Left lung (tissue), 14 donors: ENCODE measurements at places on chromosomes 7 and 10. TPM values are rescaled to one million over a fixed set of nuclear protein-coding genes. Genes with fewer than 3 reads are reported as not detected.

- peak within 1 kb of the TSS; percentile 85 for H3K27ac ChIP-seq
- no peaks in the 10 kb centered on the region for H3K27me3 ChIP-seq
Observed at GRCh38 chr10:78029269-78030226, at the start of gene POLR3A. Gene POLR3A, minus strand, starts transcription at chr10:78029515. Its CDS starts 108 bp downstream, at chr10:78029407.

GRCh38 chr7:94394437-94395140 lies at the start of gene COL1A2:
Gene COL1A2, plus strand, starts transcription at chr7:94394895. Its CDS starts 137 bp downstream, at chr7:94395032.
- peak within 1 kb of the TSS; percentile 63 for H3K27ac ChIP-seq
- no peaks in the 10 kb centered on the region for H3K36me3 ChIP-seq
- peak within 1 kb of the TSS; percentile 31 for H3K4me3 ChIP-seq
- peaks cover 28% of the 10 kb centered on the region for H3K27me3 ChIP-seq

GRCh38 chr7:101084865-101085161 lies 468 bp upstream of the TRIM56 start:
- H3K36me3 ChIP-seq = peaks cover 29% of the 10 kb centered on the region
- H3K27me3 ChIP-seq = no peaks in the 10 kb centered on the region
- DNase-seq = no peak
- peak overlapping the region; percentile 93 for H3K27ac ChIP-seq

GRCh38 chr7:1323178-1324027 lies 90.7 kb downstream of the UNCX start:
- no peaks in the 10 kb centered on the region for H3K36me3 ChIP-seq
- no peaks in the 10 kb centered on the region for H3K4me1 ChIP-seq
- DNase-seq = no peak
- no peak overlapping the region for H3K27ac ChIP-seq

- H3K36me3 ChIP-seq = no peaks in the 10 kb centered on the region
- H3K27ac ChIP-seq = no peak overlapping the region
- H3K27me3 ChIP-seq = peaks cover 8% of the 10 kb centered on the region
- no peak overlapping the region for H3K4me3 ChIP-seq
- H3K4me1 ChIP-seq = no peaks in the 10 kb centered on the region
- DNase-seq = no peak
Observed at GRCh38 chr7:43495572-43495971, 87.3 kb upstream of the STK17A start.

DNA sequence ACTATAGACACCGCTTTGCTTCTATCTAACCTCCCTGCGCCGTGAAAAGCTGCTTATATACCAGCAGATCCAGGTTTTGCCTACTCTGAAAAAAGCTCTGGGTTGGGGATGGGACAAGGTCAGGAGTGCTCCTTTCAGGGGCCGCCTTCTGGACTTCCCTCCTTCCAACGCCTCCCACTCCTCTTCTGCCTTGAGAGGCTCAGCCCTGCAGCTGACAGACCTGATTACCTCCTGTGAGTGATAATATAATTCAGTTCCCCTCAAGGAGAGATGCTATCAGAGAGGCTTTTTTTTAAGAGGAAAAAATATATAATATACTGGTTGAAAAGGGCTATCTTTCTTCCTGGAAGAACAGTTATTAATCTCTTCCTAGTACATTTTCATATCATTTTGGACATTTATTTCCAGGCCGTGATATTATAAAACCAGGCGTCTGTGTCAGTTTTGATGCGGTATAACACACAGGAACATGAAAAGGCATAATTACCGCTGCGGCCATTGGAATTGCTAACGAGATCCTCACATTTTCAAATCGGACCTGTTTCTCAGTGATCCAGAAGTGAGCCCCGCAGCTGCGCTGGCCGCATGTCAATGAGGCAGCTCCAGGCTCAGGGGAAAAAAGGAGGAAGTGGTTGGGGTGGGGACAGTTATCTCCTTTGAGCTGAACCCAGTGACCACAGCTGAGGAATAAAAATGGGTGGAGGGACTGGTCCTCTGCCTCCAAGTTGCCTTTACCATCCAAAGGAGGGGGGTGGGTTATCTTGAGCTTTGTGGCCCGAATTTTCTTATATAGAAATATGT lies 457.1 kb downstream of the TYW1 start:
- no peaks in the 10 kb centered on the region for H3K4me1 ChIP-seq
- H3K4me3 ChIP-seq = no peak overlapping the region
- no peaks in the 10 kb centered on the region for H3K36me3 ChIP-seq
- no peaks in the 10 kb centered on the region for H3K27me3 ChIP-seq
- no peak overlapping the region for H3K27ac ChIP-seq
- no peak for DNase-seq

DNA sequence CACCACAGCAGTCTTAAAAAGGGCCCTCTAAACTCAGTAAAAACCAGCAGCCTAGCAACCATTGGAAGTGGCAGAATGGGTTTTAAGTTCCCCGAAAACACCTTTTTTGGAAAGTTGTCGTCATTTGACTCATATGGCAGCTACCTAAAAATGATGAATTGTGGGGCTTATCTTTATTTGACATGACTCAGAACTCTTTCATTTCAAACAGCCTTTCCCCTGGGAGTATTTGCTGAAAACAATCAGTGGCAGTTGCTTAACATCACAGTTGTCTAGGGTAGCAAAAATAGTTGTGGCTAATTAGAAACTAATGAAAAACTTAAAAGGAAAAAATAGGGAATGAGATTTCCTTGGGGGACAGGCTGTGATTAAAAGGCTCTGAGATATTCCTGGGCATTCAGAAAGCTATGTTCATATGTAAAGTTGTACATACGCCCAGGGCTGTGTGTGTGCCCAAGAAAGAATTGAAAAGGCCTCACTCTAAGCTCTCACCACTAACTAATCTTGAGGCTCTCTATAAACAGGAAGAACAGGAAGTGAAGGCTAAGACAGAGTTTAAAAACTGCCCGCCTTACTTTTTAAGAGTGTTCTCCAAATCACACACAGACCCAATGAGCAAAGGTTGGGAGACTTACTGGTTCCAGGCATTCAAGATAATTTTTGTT lies 81.7 kb upstream of the HECTD2 start:
- H3K27ac ChIP-seq = no peak overlapping the region
- H3K36me3 ChIP-seq = no peaks in the 10 kb centered on the region
- DNase-seq = no peak
- no peak overlapping the region for H3K4me3 ChIP-seq
- no peaks in the 10 kb centered on the region for H3K27me3 ChIP-seq

DNA sequence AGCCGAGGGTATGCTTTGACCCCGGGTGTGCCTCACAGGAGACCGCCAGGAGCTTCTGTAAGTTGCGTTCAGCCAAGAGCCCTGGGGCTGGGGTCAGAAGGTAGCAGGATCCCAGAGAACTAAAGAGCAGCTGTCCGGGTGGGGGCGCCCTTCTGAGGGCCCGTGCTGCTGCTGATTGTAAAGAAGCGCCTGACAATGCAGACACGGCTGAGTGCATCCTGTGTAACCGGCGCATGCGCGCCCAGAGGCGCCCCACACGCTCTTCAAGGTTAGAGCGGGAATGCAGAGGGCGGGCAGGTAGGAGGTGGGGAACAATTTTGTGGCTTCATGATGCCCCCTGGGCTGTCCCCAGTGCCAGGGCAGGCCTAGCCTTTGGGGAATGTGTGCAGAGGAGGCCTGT lies 210.2 kb upstream of the CTBP2 start:
- H3K27ac ChIP-seq = no peak overlapping the region
- peak; percentile 6 for DNase-seq
- H3K4me1 ChIP-seq = no peaks in the 10 kb centered on the region

DNA sequence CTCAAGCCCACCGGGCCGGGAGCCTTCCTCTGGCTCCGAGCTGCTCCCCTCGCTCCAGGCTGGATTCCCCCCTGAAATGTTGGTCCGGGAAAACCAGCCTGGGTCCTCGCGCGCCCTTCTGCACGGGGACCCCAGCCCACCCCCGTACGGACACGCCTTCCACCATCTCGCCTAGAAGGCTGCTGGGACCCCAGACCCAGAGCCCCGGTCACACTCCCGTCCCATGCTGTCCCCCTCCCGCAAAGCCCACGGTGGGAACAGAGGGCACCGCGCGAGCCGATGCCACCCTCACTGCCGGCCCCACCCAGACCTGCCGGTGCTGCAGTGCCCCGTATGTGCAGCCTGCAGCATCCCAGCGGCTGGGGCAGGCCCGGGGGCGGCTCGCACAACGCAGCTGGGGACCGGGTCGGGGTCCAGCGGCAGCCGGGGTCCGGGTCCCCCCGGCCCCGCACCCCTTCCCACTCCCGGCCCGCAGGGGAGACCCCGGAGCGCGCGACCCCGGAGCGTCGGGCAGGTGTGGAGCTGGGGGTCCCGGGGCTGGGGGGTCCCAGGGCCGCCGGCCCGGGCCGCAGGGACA lies 871 bp downstream of the SPOCK2 start:
- no peaks in the 10 kb centered on the region for H3K36me3 ChIP-seq
- H3K27ac ChIP-seq = peak overlapping the region; percentile 78
- DNase-seq = no peak
- peaks cover 17% of the 10 kb centered on the region for H3K4me1 ChIP-seq
- H3K4me3 ChIP-seq = peak overlapping the region; percentile 33

DNA sequence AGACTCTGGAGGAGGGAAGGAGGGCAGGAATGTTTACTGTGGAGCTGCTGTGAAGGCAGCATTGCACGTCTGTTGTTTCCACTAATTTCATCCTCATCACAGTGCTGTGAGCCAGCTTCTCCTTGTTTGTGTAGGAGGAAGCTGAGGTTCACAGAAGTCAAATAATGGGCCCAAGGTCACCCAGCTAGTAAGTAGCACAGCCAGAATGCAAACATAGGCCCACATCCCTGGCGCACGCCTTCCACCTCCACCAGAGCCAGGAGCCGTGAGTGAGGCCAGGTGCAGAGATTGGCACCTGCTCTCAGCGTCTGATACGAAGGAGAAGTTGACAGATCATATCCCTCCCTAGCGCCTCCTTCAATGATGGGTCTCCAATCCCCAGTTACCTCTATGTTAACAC lies 93.6 kb downstream of the HTR5A start:
- H3K27ac ChIP-seq = no peak overlapping the region
- no peaks in the 10 kb centered on the region for H3K4me1 ChIP-seq
- H3K36me3 ChIP-seq = no peaks in the 10 kb centered on the region
- H3K27me3 ChIP-seq = peaks cover 8% of the 10 kb centered on the region
- H3K4me3 ChIP-seq = no peak overlapping the region

DNA sequence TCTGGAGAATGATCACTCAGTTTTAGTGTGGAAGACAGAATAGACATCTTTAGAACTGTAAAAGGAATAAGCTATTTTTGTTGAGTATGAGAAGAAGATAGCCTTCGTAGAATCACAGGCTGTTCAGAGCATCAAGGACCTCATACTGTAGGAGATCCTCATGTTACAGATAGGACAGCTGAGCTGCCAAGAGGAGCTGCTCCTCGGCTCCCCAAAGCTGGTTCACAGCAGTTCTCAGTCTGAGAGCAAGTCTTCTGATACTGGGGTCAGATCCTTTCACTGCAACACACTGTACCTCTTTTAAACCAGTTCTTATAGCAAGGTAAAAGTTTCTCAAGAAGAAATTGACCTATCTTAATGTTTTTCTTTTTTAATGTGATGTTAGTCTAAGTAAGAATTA lies 17.1 kb downstream of the CCNY start:
- H3K27ac ChIP-seq = no peak overlapping the region
- no peak overlapping the region for H3K4me3 ChIP-seq
- H3K4me1 ChIP-seq = peaks cover 84% of the 10 kb centered on the region
- H3K36me3 ChIP-seq = no peaks in the 10 kb centered on the region
- DNase-seq = no peak

- no peak overlapping the region for H3K4me3 ChIP-seq
- DNase-seq = no peak
- no peak overlapping the region for H3K27ac ChIP-seq
- no peaks in the 10 kb centered on the region for H3K36me3 ChIP-seq
- H3K4me1 ChIP-seq = peaks cover 42% of the 10 kb centered on the region
Observed at GRCh38 chr7:138470391-138471157, 10.5 kb downstream of the TRIM24 start.

- H3K4me3 ChIP-seq = no peak overlapping the region
- no peaks in the 10 kb centered on the region for H3K27me3 ChIP-seq
- DNase-seq = no peak
- no peak overlapping the region for H3K27ac ChIP-seq
- no peaks in the 10 kb centered on the region for H3K36me3 ChIP-seq
Observed at GRCh38 chr7:69277366-69277765, 320.9 kb upstream of the AUTS2 start.

- no peak overlapping the region for H3K27ac ChIP-seq
- H3K27me3 ChIP-seq = no peaks in the 10 kb centered on the region
- H3K4me1 ChIP-seq = no peaks in the 10 kb centered on the region
Observed at GRCh38 chr10:119115926-119116325, 12.0 kb downstream of the DENND10 start.

DNA sequence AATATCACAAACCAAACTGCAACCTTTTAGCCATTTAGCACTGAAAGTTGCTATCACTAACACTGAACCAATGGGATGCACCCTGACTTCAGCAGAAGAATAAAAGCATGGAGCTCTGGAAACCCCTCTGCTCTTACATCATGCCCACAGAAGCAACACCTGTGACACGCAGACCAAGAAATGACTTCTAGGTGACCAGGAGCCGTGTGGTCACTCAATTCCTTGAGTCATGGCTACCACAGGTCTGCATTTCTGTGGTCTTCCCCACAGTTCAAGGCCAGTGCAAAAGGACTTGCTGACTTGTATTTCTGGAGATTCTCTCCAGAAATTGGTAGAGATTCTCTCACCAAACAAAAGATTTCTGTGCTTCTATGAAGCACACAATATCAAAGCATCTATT lies 38.3 kb downstream of the NRCAM start:
- peaks cover 7% of the 10 kb centered on the region for H3K4me1 ChIP-seq
- no peaks in the 10 kb centered on the region for H3K27me3 ChIP-seq
- H3K27ac ChIP-seq = no peak overlapping the region
- H3K36me3 ChIP-seq = no peaks in the 10 kb centered on the region
- no peak for DNase-seq

GRCh38 chr7:86925221-86925620 lies 134.2 kb downstream of the ELAPOR2 start:
- H3K27ac ChIP-seq = no peak overlapping the region
- no peaks in the 10 kb centered on the region for H3K27me3 ChIP-seq
- no peak overlapping the region for H3K4me3 ChIP-seq
- H3K36me3 ChIP-seq = no peaks in the 10 kb centered on the region
- no peak for DNase-seq

DNA sequence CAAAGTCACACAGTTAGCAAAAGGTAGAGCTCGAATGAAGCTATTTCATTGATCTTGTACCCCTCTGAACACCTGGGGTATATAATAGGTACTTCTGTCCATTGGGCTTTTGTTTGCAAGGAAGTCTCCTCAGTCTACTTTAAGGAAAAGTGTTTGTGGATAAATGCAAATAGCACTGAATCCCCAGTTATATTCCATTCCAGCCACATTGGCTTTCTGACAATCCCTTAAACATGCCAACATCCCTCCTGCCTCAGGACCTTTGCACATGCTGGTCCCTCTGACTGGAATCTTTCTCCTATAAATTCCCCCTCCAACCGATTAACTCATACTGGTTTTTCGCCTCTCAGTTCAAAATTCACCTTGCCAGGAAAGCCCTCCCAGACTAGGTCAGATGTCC lies 17.1 kb downstream of the DUSP5 start:
- no peaks in the 10 kb centered on the region for H3K27me3 ChIP-seq
- peaks cover 20% of the 10 kb centered on the region for H3K4me1 ChIP-seq
- DNase-seq = no peak
- H3K4me3 ChIP-seq = no peak overlapping the region
- H3K27ac ChIP-seq = no peak overlapping the region

GRCh38 chr10:25162391-25162790 lies 12.4 kb upstream of the GPR158 start:
- DNase-seq = no peak
- H3K4me1 ChIP-seq = no peaks in the 10 kb centered on the region
- H3K4me3 ChIP-seq = no peak overlapping the region

KLF14 gene
- 0.29 TPM for total RNA-seq

ANKRD61 gene
- 0.26 TPM for total RNA-seq

DLX6 gene
- total RNA-seq = not detected

EN2 gene
- not detected for total RNA-seq

MRPS17 gene
- 14.8 TPM for total RNA-seq

POU6F2 gene
- total RNA-seq = 0.18 TPM

SH3PXD2A gene
- total RNA-seq = 44.8 TPM

GIMAP8 gene
- 37.3 TPM for total RNA-seq

LIPJ gene
- not detected for total RNA-seq

CNPY1 gene
- total RNA-seq = not detected
